NCI-H1092 treated with DMSO at 0.1 percent for 48 hours (cell line): ENCODE measurements at places on chromosomes 3 and 15.

- peak; percentile 38 for DNase-seq
Observed at GRCh38 chr3:44762170-44762677, 630 bp downstream of the KIF15 start.

- DNase-seq: no peak
Observed at GRCh38 chr15:89101302-89102193, 13.3 kb downstream of the ABHD2 start.

- no peak for DNase-seq
Observed at GRCh38 chr3:107578091-107578490, 55.3 kb downstream of the BBX start.

DNA sequence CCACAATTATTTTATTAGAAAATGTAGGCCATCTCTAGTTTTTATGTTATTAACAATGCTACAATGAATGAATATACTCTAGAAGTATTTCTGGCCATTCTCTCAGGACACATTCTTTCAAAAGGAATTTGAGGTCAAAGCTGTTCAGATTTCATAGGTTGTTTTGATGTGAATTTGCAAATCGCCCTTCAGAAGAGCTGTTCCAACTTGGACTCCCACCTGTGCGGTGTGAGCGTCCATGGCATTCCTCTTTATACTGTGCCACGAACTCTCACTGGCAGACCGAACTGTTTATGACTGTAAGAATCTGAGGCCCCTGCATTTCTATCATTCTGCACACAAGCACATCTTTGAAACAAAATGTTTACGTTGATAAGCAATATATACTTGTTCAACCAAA, 18.6 kb upstream of the SLC24A5 start:
- no peak for DNase-seq

DNA sequence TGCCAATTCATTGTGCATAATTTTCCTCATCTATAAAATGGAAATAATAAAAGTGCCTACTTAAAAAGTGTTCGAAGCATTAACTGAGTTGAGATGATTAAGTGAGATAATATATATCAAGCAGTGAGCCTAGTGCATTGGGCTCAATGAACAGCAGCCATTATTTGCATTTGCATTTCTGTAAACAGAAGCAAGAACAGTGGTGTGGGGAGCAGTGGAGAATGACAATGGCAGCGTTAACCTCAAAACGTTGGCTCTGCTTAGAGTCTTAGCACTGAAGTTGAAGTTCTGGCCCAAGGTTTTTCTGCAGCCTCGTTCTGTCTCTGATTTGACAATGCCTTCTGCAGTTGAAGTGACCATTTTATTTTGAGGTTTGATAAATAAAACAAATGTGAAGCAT, 466.3 kb upstream of the ONECUT1 start:
- no peak for DNase-seq
